ENCODE measurements at places on chromosomes 1 and 21.

GRCh38 chr21:44658541-44658910 is 794 bp downstream of the KRTAP12-3 start:
- no peak for ATAC-seq

DNA sequence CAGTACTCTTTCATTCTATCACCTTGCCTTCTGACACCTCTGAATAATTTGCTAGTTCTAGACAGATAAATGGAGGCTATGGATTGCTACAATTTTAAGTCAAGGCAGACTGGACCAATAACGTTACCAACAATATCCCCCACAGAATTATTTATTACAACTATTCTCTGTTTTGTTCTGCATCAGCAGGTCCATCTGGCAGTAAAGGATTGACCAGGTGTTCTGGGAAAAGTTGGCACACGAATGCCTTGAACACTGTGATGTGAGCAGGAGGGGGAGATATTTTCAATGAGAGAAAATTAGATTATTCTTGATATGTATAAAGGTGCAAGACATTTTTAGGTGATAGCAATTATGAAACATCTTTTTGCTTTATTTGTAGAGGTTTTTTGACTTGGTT is 718.8 kb upstream of the TMPRSS15 start:
- no peak for ATAC-seq

DNA sequence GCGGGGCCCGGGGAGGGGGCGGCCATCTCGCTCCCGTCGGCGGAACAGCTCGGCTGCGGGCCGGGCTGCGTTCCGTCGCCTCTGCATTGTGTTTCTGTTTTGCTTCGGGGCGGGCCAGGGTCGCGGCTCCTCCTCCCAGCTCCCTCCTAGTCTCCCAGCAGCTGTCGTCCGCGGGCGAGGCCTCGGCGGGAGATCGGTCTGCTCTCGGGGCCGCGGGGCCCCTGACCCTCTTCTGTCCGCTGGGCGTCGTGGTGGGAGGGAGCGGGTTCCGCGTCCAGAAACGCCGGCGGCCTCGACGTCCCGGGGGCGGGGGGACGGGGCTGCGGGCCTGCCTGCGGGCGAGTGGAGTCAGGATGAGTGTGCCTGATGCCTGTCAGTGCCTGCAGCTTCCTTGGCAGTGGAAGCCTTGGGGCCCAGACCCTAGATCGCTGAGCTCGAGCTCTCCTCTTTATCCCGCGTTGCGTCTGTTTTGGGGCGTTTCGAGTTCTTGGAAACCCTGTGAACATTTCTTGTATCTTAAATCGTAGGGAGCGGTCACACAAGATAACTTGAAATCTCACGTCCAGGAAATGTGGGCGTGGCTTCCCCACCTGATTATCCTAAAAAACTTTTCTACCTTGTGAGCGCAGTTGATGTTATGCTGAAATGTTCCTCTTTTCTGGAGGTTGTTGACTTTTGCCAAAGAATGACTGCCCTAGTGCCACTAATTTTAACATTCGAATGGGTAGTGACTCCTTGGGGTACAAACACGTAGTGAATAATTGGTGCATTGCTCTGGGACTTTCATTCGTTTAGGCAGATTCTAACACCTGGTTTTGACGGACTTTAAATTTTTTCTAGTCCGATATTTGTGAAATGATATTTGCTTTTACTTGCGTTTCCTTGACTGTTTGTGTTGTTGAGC is 676 bp downstream of the MORC3 start:
- peak; percentile 67 for ATAC-seq

GRCh38 chr1:226216056-226216455 is 7.4 kb upstream of the MIXL1 start:
- no peak for ATAC-seq

GRCh38 chr1:4694492-4694891 is 40.1 kb downstream of the AJAP1 start:
- ATAC-seq, result no peak

- ATAC-seq, result no peak
These were observed 106.0 kb downstream of the TMEM53 start for GRCh38 chr1:44568128-44568900.

DNA sequence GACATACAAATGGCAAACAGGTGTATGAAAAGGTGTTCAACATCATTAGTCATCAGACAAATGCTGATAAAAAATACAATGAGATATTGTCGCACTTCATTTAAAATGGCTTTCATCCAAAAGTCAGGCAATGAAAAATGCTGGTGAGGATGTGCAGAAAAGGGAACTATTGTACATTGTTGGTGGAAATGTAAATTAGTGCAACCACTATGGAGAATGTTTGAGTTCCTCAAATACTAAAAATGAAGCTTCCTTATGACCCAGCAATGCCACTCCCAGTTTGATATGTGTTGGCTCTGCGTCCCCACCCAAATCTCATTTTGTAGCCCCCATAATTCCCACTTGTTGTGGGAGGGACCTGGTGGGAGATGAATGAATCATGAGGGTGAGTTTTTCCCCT is 309.7 kb upstream of the ZRANB2 start:
- ATAC-seq, result no peak

DNA sequence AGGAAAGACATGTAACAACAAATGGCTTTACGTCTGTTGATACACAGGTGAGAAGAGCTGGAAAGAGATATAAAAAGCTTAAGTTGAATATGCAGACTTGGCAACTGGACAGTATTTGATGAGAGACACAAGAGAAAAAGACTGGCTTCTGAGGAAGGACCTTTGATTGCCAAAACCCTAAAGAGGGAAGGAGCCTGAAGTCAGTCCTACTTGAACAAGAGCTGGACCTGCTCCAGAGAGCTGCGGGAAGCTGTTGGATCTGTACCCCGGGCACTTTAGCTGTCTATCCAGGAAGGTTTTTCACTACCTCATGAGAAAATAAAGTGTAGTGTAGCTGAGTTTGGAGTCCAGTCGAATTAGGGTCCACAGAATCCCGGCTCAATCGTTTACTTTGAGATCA is 25.3 kb upstream of the LRRC8B start:
- no peak for ATAC-seq

DNA sequence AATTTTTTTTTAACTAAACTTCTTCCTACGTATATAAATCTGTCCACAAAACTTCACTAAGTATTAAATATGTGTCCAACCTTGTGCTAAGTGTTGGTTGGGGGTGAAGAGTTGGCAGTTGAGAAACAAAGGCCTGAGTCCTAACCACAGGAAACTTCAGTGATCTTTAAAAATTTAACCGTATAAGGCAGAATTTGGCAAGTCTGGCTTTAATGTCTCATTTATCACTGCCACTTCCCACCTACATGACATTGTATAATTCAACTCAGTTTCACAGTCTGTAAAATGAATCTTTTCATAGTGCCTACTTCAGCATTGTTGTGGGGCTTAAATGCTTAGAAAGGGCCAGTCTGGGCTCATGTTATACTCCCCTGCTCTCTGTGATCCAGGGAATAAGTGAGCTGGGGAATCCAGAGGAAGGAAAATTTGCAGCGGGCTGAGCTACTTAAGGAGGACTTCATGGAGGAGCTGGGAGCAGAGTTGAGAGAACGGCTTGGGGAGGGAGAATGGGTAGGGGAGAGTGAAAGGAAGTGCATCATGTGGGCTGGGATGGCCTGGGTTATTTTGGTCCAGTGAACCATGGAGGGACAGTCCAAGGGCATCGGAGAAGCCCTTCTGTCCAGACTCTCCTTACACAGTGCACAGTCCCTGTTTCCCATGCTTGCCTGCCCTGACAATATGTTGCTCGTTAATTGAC is 14.5 kb downstream of the IFNAR2 start:
- no peak for ATAC-seq

- ATAC-seq, result no peak
These were observed 39.4 kb downstream of the LTN1 start for GRCh38 chr21:28953247-28953646.

- ATAC-seq, result no peak
These were observed 291.3 kb downstream of the CAMTA1 start for GRCh38 chr1:7076572-7076971.

DNA sequence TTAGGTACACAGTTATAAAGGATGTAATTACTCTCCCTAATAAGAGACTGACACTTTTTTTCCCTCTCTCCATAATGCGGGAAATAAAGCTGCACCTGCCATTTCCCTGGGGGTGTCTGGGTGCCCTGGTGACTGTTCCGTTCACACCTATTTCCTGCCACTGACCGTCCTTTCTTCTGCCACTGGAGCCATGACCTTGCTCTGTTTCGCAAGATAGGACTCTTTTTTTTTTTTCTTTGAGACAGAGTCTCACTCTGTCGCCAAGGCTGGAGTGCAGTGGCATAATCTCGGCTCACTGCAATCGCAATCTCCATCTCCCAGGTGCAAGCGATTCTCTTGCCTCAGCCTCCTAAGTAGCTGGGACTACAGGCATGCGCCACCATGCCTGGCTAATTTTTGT is 66.1 kb upstream of the SERBP1 start:
- ATAC-seq, result no peak

DNA sequence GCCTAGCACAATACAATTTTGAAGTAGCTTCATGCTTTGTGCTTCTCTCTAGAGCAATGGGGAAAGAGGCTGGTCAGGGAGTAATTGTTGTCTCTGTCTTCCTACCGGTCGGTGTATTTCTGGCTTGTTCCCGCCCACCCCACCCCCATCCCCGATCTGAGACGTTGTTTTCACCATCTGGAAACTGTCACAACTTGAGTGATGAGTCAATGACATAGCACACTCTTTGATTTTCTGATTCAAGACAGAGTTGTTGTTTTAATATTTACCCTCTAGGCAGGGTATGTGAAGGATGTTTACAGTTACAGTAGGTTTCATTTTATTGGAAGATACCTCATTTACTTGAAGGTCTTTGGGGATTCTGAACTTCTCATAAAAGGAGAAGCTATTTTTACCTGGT is 7.0 kb downstream of the IL12RB2 start:
- no peak for ATAC-seq

DNA sequence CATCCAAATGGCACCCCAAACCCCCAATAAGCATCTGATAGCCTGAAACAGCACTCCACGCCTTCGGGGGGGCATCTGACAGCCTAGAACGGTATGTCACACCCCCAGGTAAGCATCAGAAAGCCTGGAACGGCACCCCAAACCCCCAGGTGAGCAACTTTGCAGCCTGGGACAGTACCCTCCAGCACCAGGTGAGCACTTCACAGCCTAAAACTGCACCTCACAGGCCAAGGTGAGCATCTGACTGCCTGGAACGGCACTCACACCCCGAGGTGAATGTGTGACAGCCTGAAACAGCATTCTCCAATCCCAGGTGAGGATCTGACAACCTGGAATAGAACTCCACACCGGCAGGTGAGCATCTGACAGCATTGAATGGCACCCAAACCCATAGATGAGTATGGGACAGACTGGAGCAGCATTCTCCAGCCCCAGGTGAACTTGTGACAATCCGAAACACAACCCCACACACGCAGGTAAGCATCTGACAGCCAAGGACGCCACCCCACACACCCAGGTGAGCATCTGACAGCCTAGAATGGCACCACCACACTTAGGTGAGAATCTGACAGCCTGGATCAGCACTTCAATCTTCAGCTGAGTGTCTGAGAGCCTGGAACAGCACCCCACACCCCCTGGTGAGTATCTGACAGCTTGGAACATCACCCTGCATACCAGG is 18.3 kb upstream of the MMEL1 start:
- ATAC-seq, result no peak
